ENCODE measurements at places on chromosomes 4 and X.

DNA sequence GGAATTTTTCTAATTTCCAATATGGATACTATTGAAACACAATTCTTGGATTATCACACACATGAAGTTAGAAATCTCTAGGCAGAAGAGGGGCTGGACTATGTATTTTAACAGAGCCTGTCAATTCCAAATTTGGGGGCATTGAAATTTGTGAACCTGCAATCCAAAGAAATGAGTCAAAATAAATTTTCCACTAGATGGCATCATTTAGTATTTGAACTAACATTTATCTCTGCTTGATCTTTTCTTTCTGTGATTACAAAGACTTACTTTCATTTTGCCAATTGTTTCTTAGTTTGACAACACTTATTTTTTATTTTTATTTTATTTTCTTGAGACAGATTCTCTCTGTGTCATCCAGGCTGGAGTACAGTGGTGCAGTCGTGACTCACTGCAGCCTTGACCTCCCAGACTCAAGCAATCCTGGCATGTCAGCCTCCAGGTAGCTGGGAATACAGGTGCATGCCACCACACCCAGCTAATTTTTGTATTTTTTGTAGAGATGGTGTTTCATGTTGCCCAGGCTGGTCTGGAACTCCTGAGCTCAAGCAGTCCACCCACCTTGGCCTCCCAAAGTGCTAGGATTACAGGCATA, 2.7 kb upstream of the PYURF start:
- peak; percentile 15 for DNase-seq

GRCh38 chrX:78321809-78322208, 5.6 kb downstream of the CYSLTR1 start:
- DNase-seq: peak; percentile 84

DNA sequence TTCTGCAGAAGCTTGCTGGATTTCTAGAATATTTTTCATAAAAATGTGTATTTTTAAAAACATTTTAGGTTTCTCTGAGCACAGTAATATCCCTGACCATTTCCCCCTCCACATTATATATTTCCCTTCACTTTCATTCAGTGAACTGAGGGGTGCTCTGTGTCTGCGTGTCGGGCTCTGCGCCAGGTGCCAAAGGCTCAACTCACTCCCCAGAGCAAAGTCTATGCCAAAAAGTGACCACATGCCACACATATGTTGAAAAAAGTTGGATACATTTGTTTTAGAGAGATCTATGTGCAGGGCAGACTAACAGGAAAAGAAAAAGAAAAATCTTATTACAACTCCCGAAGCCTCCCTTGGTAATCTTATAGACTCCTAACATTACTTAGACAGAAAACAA, 233.7 kb downstream of the MGST2 start:
- DNase-seq: no peak

DNA sequence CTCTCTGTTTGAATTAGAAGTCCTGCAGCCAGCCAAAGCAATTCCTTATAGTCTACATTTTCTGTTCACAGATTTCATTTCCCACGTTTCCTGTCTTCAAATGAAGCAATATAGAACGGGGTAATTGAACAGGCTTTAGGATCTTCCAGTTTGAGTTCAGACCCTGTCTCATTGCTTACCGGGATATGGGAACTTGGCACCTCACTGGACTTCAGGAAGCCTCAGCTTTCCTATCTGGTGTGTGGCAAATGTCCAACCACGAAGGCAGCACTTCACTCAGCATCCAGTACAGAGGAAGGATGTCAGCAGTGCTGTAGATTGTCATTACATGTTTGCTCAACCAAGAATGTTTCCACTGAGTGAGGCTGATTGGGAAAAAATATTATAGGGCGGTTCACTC, 271.1 kb upstream of the ZFP42 start:
- no peak for DNase-seq

GRCh38 chrX:6225911-6226595, 2.6 kb downstream of the NLGN4X start:
- DNase-seq: no peak

GRCh38 chrX:108020631-108021030, 24.2 kb upstream of the VSIG1 start:
- no peak for DNase-seq

- no peak for DNase-seq
Measured at GRCh38 chrX:67384403-67384802, 159.4 kb upstream of the AR start.

DNA sequence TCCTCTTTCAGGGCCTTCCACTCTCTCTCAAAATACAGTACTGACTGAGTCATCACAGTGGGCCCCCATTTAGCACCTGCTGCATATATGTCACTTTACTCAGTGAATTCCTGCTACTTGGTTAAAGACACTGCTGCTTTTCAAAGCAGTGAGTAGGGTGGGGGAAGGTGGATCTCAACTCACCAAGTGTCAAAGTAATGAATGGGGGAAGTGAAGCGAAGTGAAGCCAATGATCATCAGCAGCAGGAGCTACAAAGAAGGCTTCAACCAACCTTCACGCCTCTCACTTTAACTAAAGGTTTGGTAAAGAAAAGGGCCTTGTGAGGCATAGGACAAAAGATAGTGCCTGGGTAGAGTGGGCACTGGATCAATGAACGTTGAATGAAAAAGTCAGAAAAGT, 424.1 kb downstream of the SMARCA1 start:
- no peak for DNase-seq

DNA sequence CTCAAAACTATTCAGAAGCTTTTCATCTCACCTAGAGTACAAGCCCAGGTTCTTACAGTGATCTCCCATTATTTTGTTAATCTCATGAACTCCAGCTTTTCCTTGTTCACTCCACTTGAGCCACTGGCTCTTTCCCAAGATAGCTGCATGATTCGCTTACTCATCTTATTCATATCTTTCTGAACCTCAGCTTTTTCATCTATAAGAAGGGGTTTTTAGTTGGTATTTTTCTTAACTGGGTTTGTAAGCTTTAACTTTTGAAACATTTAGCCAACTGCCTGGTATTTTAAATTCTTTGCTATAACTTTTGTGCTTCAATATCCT, 24.0 kb downstream of the GIMD1 start:
- DNase-seq: no peak

- no peak for DNase-seq
Measured at GRCh38 chr4:152278505-152279233, 257.2 kb downstream of the FBXW7 start.

GRCh38 chr4:148329751-148330150, 112.5 kb downstream of the NR3C2 start:
- no peak for DNase-seq

All from Jurkat, Clone E6-1 (cell line).